Sigmoid colon (tissue), 7 donors: ENCODE measurements at places on chromosomes 13 and 19. TPM values are rescaled to one million over a fixed set of nuclear protein-coding genes. Genes with fewer than 3 reads are reported as not detected.

- no peak for DNase-seq
Observed at GRCh38 chr13:110347535-110348308, 40.6 kb downstream of the COL4A2 start.

DNA sequence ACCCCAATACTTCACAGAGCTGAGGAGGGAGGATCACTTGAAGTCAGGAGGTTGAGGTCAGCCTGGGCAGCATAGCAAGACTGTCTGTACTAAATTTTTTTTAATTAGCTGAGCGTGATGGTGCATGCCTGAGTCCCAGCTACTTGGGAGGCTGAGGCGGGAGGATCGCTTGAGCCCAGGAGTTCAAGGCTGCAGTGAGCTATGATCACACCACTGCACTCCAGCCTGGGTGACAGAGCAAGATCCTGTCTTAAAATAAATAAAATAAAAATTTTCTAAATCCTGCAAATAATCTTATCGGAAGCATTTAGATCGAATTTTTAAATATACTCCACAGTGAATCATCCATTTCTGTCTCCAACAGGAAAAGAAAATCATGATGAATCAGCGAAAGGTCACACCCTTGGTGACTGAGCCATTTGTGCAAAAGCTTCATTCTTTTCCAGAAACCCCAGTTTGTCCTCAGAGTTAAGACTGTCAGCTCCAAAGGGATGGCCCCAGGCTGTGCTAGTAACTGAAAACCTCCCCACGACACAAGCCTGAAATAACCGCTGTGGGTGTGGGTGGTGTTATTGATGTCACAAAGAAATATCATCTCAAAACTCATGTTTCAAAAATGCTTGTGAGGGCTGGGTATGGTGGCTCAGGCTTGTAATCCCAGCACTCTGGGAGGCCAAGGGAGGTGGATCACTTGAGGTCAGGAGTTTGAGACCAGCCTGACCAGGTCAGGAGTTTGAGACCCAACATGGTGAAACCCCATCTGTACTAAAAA, 167.6 kb downstream of the PTPRS start:
- no peak for DNase-seq

DNA sequence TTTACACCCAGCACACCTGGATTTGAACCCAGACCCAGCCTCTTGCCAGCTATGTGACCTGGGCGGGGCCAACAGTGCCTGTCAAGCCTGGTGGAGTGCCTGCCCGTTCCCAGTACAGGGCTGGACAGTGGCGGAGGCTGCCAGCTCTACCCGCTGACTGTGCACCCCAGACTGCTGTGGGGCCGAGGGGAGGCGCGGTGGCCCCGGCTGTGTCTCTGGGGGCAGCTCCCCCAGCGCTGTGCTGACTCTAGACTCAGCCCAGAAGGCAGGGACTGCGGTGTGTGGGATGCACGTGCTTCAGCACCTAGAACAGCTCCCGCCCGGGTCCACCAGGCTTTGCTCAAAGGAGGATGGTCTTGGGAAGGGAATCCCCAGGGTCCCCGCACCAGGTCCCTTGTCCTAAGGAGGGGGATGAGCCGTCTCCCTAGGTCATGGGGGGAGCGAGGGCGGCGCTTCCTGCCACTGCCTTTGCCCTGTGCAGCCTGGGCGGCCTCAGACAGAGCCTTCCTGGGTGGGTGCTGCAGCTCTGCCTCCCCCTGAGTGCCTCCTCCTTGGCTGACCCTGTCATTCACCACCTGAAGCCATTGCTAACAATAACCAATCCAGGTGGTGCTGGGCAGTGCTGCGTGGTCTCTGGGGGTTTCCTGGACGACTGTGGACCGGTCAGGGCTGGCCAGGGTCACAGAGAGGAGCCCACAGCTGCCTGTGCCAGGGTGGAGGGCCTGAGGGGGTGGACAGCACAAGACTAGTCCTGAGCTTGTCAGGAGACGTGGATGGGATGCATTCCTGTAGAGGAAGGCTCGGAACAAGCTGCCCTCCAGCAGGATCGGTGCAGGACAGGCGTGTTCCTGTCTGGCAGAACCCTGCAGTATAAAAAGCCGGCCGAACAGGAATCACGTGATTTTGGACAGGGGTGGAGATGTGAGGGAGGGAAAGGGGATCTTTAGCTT, 18.6 kb downstream of the TMEM255B start:
- DNase-seq, result no peak

GRCh38 chr19:28074773-28075172, 1138.2 kb downstream of the UQCRFS1 start:
- DNase-seq, result no peak

DNA sequence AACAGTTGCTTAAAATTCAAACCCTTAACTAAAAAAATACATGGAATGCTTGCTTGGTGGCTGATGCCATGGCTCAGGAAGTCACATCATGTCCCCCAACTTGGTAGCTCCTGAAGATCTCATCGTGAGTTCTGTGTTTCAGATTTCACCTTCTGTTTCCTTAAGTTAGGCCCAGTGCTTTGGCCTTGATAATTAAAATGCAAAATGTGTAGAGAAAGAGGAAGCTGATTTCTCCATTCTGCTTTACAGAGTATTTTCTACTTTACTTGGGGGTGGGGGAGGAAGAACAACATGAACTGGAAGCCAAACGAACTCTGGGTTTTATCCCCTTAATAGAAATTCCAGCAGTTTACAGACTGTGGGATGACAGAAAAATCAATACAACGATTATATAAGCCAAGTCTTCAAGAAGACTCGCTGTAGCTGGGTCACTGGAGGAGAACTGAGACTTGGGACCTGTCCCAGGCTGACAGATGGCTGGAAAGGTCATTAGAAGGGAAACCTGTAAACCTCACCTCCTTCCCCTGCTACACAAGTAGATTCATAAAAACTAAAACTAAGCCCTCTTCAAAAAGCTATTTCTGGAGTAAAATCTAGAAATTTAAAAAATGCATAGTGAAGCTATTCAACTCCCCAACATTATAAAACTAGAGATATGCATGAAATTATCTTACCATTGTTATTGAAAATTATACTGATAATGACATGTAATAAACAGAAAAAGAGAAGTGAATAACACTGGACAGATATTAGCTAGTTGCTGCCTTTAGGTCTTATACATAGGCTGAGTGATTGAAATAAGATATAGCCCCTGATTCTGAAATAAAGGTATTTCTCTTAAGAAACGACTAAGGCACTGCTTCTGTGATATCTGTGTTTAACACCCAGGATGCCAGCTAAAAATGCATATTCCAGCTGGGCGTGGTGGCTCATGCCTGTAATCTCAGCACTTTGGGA, 22.1 kb upstream of the GGACT start:
- no peak for DNase-seq

Gene KIR3DL1
- not detected for polyA plus RNA-seq

DNA sequence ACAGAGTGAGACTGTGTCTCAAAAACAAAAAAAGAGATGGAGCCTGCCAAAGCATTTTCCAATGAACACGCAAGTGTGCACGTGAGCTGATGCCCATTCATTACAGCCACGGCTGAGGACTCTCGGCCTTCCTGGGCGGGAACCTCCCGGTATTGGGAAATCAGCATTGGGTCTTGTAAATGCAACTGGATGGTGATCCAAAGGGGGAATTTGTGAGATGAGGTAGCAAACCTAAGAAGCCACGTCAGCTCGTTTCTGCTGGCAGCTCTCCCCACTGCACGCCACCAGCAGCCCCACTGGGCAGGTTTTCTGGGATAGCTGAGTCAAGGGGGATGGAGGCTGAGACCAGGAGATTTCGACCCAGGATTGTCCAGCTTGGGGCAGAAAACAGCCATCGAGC, 11.5 kb downstream of the C13orf46 start:
- DNase-seq, result peak; percentile 20
